ENCODE measurements at places on chromosomes 4 and X.

DNA sequence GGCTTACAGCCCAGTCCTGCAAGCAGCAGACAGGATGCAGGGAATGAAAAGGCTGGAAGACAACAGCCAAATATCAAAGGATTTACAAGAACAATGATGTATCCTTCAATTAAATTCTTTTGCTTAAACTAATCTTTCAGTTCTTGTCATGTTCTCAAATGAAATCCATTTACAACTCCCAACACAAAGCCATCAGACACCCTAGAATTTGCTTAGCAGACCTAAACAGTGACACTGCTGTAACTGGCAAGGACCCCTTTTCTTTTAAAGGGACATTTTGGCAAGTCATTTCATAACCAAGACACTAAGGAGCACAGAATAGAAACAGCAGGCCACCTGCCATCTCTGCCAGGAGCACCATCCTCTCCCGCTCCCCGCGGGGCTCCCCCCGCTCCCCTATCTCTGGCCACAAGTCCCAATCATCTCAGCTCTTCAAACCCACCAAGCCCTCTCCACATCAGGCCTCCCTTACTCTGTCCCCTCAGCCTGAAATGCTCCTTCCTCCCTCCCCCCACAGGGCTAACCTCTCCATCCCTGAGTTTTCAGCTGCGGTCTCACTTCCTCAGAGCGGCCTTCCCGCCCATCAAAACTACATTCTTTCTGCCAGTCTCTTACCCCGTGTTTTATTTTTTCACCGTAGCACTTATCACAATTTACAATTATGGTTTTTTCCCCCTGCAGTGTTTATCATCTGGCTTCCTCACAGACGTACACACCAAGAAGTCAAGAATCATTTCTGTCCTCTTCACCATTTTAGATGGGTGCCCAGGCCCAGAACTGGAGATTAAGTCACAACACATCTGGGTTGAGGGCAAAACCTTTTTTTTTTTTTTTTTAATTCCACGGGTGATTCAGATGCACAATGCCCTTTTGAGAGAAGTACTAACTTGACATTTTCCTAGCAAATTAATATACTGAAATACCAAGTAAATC lies 45.8 kb downstream of the TSPAN5 start:
- DNase-seq: no peak

GRCh38 chrX:50814701-50815100 lies 707 bp upstream of the SHROOM4 start:
- DNase-seq: peak; percentile 29

DNA sequence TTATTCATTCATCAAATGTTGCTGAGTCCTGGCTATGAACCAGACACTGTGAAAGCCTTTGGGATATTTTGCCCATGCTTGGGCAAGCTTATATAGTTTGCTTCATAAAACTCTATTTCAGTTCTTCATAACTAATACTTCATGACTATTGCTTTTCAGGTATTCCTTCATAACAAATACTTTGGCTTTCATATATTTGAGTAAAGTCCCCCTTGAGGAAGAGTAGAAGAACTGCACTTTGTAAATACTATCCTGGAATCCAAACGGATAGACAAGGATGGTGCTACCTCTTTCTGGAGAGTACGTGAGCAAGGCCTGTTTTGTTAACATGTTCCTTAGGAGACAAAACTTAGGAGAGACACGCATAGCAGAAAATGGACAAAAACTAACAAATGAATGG lies 1.7 kb upstream of the AFP start:
- peak; percentile 41 for DNase-seq

- DNase-seq: peak; percentile 40
These were observed 294.5 kb downstream of the PDGFC start for GRCh38 chr4:156677131-156677531.

GRCh38 chrX:34768290-34768689 lies 111.2 kb upstream of the TMEM47 start:
- no peak for DNase-seq

DNA sequence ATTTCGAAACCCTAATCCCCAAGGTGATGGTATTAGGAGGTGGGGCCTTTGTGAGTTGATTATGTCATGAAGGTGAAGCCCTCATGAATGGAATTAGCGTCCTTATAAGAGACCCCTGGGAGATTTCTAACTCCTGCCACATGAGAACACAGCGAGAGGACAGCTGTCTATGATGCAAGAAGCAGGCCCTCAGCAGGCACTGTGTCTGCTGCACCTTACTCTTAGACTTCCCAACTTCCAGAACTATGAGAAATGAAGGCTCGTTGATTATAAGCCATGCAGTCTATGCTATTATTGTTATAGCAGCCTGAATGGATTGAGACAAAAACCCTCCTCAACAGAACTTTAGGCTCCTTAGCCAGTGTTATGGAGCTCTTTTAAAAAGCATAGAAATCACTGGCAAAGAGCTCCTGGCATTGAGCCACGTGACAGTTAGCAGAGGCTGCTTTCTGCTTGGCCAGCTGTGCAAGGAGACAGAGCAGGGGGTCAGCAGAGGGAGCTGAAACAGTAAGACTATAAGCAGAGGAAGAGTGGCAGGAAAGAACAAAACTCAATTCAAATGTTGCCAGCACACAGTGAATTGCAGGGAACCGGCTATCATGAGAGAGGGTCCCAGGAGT lies 219.2 kb upstream of the FAT1 start:
- peak; percentile 82 for DNase-seq

DNA sequence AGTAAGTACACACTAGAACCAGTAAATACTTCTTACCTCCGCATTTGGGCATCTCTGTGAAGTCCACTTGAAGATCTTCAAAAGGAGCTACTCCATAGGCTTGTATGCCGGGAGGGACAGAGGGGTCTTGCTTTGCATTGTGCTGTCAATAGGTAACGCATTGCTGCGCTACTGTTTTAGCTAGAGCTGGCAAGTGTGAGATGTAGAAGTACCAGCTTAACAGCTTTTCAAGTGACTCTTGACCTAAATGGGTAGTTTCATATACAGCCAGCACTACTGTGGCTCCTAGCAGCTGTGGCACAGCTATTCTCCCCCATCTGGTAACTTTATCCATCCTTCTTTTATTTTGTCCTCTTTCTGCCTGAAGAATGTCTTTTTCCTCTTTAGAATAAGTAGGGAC lies 205.3 kb upstream of the KLF8 start:
- DNase-seq: no peak

GRCh38 chrX:42978655-42979379 lies 200.9 kb upstream of the PPP1R2C start:
- DNase-seq: peak; percentile 77

- no peak for DNase-seq
These were observed 11.6 kb upstream of the ASMTL start for GRCh38 chrX:1464041-1464970.

- DNase-seq: peak; percentile 9
These were observed 66.1 kb downstream of the DNAAF6 start for GRCh38 chrX:107272431-107272921.

GRCh38 chr4:188408244-188409030 lies 269.2 kb downstream of the TRIML1 start:
- DNase-seq: no peak

GRCh38 chr4:2048831-2049230 lies 10.3 kb upstream of the NAT8L start:
- peak; percentile 39 for DNase-seq

DNA sequence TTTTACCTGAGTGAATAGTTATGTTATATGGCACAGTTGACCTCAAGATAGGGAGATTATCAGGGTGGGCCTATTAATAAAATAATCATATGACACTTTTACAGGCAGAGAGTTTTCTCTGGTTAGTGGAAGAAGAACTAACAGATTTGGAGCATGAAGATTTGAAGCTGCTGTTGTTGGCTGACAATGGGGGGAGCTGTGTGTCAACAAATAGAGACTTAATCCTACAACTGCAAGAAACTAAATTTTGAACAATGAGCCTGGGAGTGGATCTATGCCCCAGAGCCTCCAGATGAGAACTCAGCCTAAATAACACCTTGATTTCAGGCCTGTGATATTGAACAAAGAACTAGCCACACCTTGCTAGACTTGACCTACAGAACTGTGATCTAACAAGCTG lies 7.2 kb upstream of the CCSER1 start:
- no peak for DNase-seq

DNA sequence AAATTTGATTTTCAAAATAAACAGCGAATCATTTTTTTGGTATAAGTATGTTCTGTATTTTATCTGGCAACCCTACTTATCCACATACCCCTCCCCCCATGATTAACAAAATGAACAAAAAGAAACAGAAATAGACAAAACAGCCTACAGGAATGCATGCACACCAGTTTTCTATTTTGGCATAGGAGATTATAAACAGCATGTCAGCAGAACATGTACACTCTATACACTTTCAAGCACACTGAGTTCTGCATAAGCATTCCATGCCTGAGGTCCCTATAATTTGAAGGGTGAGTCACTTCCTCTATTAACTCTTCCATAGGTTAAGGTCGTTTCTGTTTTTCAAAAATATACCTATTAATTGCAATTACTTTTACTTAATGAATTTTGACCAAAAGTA lies 28.0 kb upstream of the ZNF280C start:
- DNase-seq: no peak

DNA sequence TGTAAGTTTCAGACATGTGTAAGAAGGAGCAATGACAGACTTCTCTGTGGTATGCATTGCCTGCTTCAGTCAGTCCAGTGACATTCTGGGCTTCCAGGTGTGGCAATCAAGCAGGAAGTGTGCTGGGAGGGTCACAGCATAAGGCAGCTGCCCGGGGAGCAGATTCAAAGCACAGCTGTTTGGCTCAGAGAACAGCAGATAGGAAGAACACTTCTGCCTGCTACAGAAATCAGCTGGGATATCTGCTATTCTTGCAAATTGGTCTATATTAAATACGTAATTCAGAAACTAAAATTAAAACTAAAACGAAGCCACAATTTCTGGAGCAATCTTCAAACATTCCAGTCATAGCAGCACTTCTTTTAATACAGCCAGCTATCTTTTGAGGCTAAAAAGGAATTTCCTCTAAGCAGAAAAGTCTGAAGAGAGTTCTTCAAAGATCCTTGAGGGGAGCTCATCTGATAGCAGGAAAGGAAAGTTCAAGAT lies 47.5 kb upstream of the GALNT7 start:
- peak; percentile 82 for DNase-seq

- no peak for DNase-seq
These were observed 8.8 kb upstream of the NKX1-1 start for GRCh38 chr4:1414831-1415680.

DNA sequence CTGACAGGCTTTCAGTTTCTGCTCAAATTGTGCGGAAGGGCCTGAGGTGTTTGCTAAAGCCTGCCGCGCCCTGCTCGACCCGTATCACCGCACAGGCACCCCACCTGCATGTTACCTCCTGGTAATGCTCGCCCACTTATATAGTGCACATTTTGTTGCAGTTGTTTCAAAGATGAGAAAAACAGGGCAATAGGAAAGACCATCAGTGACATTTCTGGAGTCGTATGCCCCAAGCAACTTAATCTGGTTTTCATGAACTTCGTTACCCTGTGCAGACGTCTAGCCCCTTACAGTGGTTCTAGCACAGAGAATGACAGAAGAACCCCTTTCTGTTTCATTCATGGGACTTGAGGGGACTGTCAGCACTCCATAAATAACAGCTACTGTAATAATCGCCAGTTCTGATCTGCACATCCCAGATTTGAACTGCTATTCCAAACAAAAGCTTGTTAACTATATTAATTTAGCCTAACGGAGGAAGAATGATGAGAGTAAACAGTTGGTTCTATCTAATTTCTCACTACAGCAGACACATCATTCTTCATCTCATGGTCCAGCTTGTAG lies 940 bp upstream of the DCTD start:
- DNase-seq: no peak

DNA sequence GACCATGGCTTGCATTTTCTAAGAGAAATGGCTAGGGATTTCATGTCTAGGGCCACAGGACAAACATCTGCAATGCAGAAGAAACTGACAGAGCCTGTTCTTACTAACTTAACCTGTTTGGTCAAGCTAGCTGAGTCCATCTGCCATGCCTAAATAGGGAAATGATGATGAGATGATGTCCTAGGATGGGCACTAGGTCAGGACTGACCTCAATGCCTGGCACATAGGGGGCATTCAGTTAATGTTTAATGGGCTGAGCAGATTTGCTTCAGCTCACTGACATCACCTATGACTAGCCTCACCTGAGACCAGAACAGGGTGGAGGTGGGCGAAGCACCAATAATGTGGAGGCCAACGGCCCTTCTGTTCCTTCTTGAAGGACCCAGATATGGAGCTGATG lies 174.2 kb upstream of the SCML1 start:
- DNase-seq: peak; percentile 93

GRCh38 chrX:105648732-105649131 lies 173.6 kb upstream of the NRK start:
- DNase-seq: no peak

- no peak for DNase-seq
These were observed 43.3 kb upstream of the SOD3 start for GRCh38 chr4:24751926-24752539.

DNA sequence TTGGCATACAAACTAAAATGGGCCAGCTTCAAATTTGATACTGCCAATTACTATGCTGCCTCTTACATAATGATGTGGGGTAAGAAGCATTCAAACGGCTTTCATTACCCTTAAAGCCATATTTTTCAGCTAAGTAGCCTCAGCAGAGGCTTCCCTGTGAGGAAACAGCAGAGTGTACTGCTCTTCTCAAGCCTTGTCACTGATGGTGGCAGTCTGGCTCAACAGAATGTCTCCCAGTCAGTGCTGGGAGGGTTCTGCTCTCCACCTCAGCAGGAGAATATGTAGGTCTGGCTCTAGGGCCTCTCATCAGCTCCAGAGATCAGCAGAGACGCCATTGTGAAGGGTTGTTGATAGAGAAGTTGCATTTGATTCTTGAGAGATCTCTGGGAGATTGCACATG lies 44.6 kb upstream of the MBNL3 start:
- no peak for DNase-seq

- peak; percentile 66 for DNase-seq
These were observed 86.9 kb downstream of the VCX3A start for GRCh38 chrX:6448003-6448402.

DNA sequence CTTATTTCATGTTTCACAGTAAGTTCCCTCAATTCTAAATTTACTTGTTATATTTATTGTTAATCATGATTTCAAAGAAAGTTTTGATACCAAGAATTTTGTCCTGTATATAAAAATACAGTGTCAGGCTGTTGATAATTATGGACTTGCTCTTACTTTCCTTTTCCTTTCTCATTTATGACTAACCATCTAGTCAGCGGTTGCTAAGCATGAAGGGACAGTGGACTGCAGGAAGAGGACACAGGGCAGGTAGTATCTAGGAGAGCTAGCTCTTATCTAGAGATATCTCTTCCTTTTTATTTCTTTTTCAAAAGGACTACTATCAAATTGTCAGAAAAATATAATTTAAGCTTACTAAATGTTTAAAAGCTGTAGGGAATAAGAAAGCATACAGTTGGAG lies 1.6 kb downstream of the OPRPN start:
- DNase-seq: peak; percentile 49

- DNase-seq: no peak
These were observed 93.6 kb downstream of the ATXN3L start for GRCh38 chrX:13226214-13226613.

GRCh38 chr4:165761963-165762362 lies 111.1 kb upstream of the TLL1 start:
- DNase-seq: peak; percentile 87

DNA sequence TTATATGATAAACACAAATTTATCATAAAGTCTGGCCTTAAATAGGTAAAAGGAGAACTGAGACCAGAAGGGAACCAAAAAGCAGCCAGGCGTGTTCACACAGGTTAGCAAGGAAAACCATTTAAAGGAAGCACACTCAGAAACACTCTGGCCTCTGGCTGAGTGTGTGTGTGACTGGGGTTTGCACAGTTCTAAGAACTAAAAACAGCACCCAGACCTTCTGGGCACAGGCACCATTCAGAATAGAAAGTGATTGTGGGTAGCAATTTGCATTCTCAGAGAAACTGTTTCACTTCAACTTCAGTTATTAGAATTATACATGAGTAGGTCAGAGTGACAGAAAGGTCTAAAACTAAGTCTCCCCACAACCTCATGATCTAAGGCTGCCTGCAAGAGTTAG lies 10.0 kb downstream of the GPR82 start:
- no peak for DNase-seq
